Bronchial epithelial cell (primary cell): ENCODE measurements at places on chromosomes 6 and 20.

- DNase-seq = no peak
Measured at GRCh38 chr6:170443151-170443662, 109.9 kb downstream of the PSMB1 start.

DNA sequence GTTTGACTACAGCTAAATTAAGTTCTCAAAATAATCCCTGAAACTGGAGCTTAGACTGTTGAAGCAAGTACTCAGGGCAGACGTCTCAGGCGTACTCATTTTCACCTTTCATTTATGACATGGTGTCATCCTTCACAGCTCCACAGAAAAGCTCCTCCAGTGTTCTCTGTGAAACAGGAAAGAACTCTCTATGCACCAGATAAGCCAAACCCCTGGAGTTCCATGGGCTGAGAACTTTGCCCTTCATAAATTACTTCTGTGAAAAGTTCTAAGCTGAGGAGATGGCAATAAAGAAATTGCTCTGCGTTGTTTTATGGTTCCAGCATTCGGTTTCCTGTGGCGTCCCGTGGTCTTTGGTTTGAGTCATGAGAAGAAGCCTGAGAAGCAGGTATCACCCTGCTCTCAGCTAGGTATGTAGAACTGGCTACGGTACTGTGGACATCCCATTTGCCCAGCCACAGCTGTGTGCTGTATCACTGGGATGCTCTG is 20.2 kb upstream of the RREB1 start:
- DNase-seq = no peak

GRCh38 chr20:16821211-16822089 is 73.3 kb downstream of the OTOR start:
- DNase-seq = peak; percentile 47

DNA sequence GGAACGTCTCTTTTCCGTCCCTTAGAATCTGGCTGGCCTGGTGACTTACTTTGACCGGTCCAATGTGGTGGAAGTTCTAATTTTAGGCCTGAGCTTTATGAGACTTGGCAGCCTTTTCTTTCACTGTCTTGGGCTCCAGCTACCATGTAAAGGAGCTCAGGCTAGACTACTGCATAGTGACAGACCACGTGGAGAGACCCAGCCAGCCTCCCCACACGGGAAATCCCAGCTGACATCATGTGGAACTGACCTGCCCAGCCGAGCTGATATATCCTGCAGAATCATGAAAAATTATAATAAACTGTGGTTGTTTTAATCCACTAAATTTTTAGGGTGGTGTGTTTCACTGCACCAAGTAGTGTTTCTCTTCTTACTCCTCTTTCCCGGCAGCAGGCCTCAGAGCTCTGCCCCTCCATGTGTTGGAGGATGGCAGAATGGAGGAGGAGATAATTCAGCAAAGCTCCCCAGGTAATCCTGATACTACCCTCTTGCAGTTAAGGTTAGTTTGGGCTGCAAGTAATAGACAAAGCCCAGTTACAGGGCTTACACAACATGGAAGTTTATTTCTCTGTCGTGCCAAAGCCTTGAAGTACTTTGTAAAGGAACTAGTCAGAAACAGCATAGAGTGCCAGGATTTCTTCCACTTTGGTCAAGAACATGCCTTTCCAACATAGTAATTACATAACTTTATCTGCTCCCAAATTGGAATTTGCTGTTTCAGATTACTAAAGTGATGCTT is 87.5 kb downstream of the SH3BGRL2 start:
- DNase-seq = no peak

DNA sequence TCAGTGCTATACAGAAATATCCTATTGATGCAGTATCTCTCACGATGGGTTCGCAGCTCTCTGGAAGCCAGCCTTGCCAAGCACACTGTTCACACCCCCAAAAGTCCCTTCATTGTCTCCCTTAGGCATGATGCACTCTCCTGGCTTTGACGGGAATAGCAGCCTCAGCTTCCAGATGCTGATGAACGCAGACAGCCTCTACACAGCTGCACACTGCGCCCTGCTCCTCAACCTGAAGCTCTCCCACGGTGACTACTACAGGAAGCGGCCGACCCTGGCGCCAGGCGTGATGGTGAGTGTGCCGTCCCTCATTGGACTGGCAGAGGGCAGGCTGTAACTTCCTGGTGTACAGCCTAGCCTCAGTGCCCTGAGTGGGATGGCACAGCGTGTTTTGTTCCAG is 60.0 kb upstream of the PBOV1 start:
- peak; percentile 46 for DNase-seq

DNA sequence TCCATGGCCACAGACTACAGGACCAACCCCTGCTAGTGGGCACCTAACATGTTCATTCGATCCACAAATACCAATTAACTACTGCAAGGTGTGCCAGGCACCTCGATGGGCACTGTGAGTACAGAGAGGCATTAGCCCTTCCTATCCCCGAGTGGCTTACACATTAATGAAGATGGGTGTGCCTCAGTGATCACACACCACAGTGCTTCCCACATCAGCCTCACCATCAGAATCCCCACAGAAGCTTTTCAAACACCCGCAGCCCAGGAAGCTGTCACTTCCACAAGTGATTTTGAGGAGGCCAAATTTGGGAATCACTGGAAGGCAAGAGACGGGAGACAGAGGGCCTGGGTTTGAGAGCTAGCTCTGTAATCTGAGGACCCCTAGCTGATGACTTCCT is 23.7 kb downstream of the EZR start:
- no peak for DNase-seq

DNA sequence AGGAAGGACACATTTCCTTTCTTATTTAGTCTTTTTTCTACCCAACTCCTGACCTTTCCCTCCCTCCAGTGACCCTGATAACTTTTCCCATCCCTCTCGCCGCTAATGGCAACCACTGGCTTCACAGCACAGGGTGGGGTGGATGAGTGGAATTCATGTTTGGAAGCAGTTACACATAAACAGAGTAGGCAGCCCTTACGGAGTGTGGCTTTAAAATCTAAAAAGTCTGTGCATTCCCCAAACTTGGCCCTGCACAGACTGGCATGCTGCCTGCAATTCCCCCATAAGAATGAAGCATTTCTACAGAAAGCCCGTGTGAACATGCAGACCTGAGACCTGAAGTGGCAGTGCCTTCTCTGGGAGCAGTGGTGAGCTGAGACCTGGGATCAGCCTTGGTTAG is 275.9 kb upstream of the PRND start:
- no peak for DNase-seq

DNA sequence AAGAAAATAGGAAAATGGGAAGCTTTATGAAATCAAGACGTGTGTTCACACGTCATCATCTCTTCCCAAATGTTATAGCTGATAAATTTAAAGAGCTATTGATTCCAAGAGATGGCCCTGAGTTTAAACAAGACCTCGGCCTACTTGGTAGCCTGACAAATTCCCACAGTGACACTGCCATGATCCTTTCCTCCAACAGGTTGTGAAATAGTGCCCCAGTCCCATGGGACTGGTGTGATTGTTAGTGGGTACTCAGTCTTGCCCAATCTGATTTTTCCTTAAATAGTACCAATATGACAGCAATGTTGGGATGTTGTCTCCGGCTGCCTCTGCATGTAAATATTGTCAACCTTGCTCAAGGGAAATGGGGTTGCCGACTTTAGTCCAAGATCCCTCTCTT is 34.5 kb downstream of the RIOK1 start:
- no peak for DNase-seq

- peak; percentile 77 for DNase-seq
Measured at GRCh38 chr20:34062570-34063482, 49.2 kb downstream of the EIF2S2 start.

- no peak for DNase-seq
Measured at GRCh38 chr6:130913120-130913519, 85.9 kb downstream of the SMLR1 start.

DNA sequence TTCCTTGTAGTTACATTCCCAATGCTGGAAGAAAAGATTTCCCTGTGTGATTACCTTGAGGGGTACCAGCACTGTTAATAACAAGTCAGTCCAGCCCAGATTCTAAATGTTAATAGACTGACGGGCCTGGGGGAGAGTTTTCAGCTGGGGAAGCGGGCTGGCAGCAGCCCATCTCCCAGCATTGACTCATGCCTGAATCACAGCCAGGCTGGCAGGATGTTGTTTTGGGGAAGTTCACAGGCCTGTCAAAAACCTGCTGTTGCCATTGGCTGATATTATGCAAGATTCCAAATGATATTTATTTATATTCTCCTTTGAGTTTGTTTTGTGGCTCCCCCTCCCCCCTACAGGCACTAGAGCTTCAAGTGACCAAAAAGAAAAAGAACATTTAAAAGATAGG is 213.9 kb upstream of the CNR1 start:
- DNase-seq = peak; percentile 77

- peak; percentile 36 for DNase-seq
Measured at GRCh38 chr6:9646342-9647070, 768.4 kb downstream of the TFAP2A start.

GRCh38 chr20:62752671-62753501 is 43.4 kb upstream of the MRGBP start:
- no peak for DNase-seq

DNA sequence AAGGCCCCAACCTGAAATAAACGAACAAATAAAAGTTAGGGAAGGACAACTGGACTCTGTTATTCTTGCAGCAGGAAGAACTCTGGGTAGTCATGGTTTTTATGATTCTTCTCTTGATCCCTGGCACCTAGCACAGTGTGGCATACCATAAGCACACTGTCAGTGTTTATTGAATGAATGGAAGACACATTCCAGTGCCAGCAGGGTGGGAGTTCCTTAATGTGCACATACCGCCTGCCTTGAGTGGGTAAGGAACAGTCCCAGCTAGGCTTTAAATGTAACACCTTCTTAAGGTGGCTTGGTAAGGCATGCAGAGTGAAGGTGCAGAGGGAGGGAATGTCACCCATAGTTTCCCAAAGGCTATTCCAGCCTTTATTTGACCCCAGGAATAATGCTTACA is 162.9 kb upstream of the CEP162 start:
- no peak for DNase-seq

GRCh38 chr6:29749308-29749662 is 26.1 kb downstream of the HLA-F start:
- DNase-seq = no peak

GRCh38 chr6:38184585-38185080 is 365.1 kb downstream of the ZFAND3 start:
- DNase-seq = no peak

DNA sequence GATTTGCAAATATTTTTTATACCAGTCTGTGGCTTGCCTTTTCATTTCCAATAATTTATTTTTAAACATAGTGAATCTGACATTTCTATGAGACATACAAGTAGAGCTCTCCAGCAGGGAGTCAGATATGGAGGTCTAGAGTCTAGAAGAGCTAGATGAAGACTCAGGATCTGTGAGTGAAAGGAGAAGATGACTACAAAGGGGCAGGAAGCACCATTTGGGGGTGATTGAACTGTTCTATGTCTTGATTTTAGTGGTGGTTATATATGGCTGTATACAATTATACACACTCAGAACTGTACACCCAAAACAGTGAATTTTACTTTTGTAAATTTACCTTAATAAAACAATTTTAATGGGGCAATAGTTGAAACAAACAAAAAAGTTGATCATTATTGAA is 127.9 kb upstream of the BACH2 start:
- DNase-seq = no peak

DNA sequence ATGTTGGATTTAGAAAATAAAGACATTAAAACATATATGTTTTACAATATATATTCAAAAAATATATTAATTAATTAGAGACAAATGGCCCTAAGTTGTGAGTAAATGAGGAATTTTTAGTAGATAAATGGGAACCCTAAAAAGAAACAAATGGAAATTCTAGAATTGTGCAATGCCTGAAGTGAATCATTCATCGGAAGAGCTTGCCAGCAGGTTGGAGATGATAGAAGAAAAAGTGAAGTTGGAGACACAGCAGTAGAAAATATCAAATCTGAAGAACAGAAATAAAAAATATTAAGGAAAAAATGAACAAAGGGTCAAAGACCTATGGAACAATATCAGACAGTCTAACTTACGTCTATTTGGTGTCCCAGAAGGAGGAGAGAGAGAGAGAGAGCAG is 109.4 kb upstream of the NEDD9 start:
- peak; percentile 80 for DNase-seq

DNA sequence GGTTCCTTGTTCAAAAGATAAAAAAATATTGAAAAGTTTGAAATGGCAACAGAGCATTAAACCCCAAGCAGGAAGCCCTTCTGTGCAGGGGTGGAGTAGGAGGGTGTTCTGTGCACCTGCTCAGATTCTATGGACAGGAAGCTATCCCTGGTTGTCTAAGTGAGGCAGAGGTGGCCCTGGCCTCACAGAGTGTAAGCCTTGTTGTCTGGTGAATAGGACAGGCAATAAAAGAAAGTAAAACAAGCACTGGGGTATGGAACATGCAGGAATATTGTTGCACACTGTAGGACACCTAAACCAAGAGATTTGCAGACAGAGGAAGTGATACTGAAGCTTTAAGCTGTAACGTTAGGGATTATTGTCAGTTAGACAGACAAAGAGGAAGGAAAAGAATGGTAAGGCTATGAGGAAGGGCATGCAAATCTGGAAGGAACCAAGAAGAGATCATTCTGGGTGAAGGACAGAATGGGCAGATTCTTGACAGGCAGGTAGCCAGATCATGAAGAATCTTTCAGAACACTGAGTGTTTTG is 66.8 kb downstream of the TBC1D7 start:
- no peak for DNase-seq

DNA sequence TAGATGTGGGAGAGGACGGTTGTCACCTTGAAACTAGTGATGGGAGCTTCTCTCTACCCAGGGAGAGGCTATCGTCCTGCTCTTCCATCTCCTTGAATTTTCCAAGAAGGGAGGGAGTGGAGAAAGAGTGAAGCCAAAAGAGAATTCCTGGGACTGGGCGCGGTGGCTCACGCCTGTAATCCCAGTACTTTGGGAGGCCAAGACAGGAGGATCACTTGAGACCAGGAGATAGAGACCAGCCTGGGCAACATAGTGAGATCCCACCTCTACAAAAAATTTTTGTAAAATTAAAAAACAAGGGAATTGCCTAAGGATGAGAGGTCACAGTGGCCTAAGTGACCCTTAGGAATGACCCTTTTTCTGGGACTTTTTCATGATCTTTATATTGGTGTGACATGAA is 8.8 kb downstream of the MYH7B start:
- DNase-seq = no peak

GRCh38 chr6:108872575-108872974 is 24.4 kb downstream of the ARMC2 start:
- DNase-seq = no peak

GRCh38 chr20:10754824-10755223 is 81.0 kb upstream of the JAG1 start:
- no peak for DNase-seq

- no peak for DNase-seq
Measured at GRCh38 chr20:17228624-17229061, 1.8 kb downstream of the PCSK2 start.

GRCh38 chr20:14948416-14948815 is 611.0 kb upstream of the FLRT3 start:
- peak; percentile 37 for DNase-seq
